Activated CD8-positive, alpha-beta T cell treated with anti-CD3 and anti-CD28 coated beads for 36 hours (primary cell): ENCODE measurements at places on chromosomes 5 and 9. TPM values are rescaled to one million over a fixed set of nuclear protein-coding genes. Genes with fewer than 3 reads are reported as not detected.

Gene AGXT2
- total RNA-seq: not detected

Gene RPS23
- total RNA-seq: 3,303 TPM

Gene SLC31A2
- total RNA-seq: 3.4 TPM

DNA sequence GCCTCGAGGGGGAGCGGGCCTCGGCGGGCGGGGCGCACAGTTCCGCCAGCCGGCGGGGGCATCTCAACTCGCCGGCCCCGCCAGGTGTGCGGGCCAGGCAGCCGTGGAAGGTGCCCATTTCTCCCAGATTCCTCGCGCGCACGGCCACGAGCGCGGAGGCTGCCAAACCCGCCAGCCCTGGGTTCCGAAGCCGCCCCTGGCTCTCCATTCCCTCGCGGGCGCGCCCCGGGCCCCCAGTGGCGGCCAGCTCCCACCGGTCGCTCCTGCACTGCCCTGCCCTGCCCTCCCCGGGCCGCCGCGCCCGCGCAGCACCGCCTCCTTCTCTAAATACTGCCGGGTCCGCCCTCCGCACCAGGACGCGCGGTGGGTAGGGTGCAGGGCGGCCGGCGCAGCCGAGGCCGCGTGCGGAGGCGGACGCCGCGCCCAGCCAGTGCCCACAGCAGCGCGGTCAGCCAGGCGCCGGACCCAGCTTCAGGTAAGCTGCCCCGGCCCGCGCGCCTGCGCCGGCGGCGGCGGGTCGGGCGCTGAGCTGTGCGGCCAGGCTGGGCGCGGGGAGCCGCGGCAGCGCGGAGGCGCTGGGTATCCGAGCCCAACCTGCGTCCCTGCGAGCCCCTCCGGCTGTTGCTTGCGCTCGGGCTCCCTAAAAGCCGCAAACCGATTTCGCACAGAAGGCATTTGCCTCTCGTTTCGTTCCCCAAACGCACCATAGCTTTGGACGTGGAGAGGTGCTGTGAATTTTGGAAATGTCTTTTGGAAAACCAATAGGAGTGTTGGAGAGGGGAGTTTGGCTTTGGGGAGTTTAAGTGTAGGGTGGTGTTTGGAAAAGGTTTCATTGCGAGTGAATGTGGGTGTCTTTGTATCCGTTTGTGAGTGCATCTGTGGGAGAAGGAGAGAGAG, at the start of gene TMEM171:
TSS of gene TMEM171 (plus strand) at position 354 of the 897 bp plus-strand sequence. CDS start 2,799 bp downstream, outside the sequence.
- peak; percentile 11 for DNase-seq

GRCh38 chr5:149217803-149218155, 53.9 kb upstream of the AFAP1L1 start:
- no peak for DNase-seq

- no peak for DNase-seq
Measured at GRCh38 chr5:1470762-1471211, 25.5 kb upstream of the SLC6A3 start.

DNA sequence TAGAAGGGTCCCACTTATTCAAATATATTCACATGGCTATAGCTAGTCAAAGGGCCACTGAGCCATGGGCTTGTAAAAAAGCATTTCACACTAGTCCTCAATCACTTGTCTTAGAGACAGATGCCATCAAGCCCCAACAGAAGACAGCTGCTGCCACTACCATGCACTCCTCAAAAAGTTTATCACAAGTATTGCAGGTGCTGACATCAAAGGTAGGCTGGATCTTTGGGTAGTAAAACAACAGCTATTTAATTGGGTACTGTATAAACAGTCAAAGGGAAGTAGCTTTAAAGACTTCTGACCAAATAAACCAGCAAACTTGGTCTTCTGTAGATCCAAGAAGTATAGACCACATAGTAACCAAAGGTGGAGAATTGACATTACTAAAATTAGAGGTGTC, 59.2 kb upstream of the FER start:
- no peak for DNase-seq
